ENCODE measurements at places on chromosomes 7 and 10. TPM values are rescaled to one million over a fixed set of nuclear protein-coding genes. Genes with fewer than 3 reads are reported as not detected.

Gene FKBP6
- not detected for total RNA-seq

Gene RBM20
- total RNA-seq: 1.1 TPM

Gene EGR2
- 0.86 TPM for total RNA-seq

Gene C10orf62
- total RNA-seq: not detected

Gene OR2A12
- total RNA-seq: not detected

Gene SUN3
- total RNA-seq: not detected

Gene IFIT3
- total RNA-seq: 5.6 TPM

Gene C1QL3
- not detected for total RNA-seq

Gene NEURL1
- total RNA-seq: 0.20 TPM

Gene IMMP2L
- total RNA-seq: 16.5 TPM

Gene WNT16
- total RNA-seq: not detected

Gene FAM171A1
- total RNA-seq: 27.0 TPM

Gene MSMB
- not detected for total RNA-seq
